ENCODE measurements at places on chromosomes 2 and 18. TPM values are rescaled to one million over a fixed set of nuclear protein-coding genes. Genes with fewer than 3 reads are reported as not detected.

DNA sequence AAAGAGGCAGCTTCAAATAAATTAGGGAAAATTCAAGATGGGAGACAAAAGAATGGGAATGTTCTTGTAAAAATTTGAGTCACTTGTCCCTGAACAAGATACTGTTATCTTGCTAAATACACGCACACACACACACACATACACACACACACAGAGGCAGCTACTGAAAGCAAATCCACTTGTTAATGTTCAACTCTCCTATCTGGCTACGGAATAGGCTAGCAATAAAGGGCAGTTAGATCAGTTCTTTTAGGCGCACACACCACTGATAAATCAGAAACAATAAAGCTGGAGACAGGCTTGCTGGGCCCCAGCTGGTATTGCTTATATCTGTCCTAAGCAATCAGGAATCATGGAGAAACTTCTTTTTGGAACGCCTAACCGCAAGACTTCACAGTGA, 461.6 kb downstream of the BCL11A start:
- no peak for DNase-seq

- DNase-seq: no peak
Measured at GRCh38 chr18:48683197-48683596, 144.4 kb downstream of the CTIF start.

DNA sequence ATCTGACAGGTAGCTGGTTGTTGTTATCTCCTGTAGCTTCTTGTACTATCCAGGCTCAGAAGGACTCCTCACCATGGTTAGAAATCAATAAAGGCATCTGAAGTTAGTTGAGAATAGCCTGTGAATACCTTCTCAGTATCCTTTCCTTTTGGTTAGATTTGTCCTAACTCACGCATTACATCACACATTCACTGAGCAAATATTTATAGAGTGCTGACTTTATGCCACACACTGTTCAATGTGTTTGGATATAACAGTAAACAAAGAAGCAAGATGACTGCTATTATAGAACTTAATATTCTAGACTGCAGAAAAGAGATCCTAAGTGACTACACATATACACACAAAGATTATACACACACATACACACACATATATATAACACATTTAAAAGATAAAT, 889.9 kb upstream of the CHAC2 start:
- no peak for DNase-seq

GRCh38 chr2:27942612-27943547, 52.4 kb downstream of the BABAM2 start:
- no peak for DNase-seq

DNA sequence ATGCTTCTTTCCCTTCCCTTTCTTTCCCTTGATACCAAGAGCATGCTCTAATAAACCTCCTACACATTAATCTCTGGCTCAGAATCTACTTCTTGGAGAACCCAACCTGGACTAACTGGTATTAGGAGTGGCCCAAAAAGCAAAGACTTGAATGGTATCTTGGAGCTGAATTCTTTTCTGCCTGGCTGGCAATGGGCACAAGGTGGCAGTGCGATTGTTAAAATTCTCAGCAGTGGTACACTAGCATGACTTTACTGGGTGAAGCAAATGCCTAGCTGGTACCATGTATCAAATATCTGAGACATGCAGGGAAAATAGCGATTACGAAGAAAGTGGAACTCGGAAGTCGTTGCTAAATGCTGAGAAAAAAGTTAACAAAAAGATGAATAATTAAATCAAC, 376.1 kb downstream of the XIRP2 start:
- peak; percentile 59 for DNase-seq

- no peak for DNase-seq
Measured at GRCh38 chr2:205732314-205732713, 50.0 kb downstream of the NRP2 start.

- DNase-seq: peak; percentile 82
Measured at GRCh38 chr2:128178650-128179460, 87.9 kb downstream of the UGGT1 start.

DNA sequence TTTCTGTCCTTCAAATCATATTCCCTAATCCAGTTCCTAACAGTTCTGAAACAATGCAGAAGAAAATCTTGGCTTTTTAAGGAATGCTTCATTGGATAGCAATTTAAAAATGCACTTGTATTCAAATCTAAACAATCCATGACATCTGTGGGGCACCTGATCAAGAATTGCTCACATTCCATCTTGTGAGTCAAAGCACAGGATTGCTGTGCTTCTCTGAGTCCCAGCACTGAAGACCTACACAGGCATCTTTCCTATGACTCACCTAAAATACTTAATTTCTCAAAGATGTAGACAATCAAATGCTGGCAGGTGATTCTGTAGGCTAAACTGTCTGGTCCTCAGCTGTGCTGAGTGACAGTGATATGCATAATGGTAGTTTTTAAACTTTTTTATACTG, 10.1 kb upstream of the ATP8B1 start:
- DNase-seq: no peak

DNA sequence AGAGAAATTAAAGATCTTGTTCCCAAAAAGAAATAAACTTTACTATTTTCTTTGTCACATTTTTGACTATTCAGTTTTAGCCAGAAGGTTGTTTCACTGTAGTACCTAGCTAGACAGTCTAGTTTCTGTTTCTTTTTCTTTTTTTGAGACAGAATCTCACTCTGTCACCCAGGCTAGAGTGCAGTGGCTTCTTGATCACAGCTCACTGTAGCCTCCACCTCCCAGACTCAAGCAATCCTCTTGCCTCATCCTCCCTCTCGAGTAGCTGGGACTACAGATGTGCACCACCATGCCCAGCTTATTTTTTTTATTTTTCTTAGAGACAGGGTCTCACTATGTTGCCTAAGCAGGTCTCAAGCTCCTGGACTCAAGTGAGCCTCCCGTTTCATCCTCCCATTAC, 2.2 kb downstream of the RBM45 start:
- no peak for DNase-seq

- no peak for DNase-seq
Measured at GRCh38 chr18:11700876-11701275, 11.8 kb downstream of the GNAL start.

DNA sequence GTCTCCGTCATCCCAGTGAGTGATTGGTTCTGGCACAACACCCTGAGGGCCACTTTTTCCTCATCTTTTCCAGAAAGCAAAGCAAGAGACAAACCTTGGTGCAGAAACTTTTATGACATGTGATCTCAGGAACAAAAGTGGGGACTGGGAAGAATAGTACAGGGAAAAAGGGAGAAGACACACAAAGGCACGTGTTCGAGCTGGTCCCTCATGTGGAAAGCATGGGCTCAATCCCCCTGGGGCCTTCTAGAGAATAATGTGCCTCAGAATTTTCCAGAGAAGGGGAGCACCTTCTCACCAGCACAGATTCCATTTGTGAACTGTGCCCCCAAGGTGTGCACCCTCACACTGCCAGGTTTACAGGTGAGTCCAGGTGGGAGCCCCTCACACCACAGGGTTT, 312.6 kb downstream of the FBXO15 start:
- no peak for DNase-seq

GRCh38 chr2:232280341-232280740, 98.2 kb upstream of the ALPP start:
- no peak for DNase-seq

GRCh38 chr2:108580050-108580449, 45.8 kb downstream of the LIMS1 start:
- DNase-seq: no peak

GRCh38 chr2:71839826-71840225, 307.8 kb downstream of the CYP26B1 start:
- DNase-seq: no peak

GRCh38 chr2:231663458-231664212, 44.7 kb upstream of the PTMA start:
- DNase-seq: peak; percentile 5

- DNase-seq: no peak
Measured at GRCh38 chr2:503288-503999, 173.8 kb downstream of the TMEM18 start.

DNA sequence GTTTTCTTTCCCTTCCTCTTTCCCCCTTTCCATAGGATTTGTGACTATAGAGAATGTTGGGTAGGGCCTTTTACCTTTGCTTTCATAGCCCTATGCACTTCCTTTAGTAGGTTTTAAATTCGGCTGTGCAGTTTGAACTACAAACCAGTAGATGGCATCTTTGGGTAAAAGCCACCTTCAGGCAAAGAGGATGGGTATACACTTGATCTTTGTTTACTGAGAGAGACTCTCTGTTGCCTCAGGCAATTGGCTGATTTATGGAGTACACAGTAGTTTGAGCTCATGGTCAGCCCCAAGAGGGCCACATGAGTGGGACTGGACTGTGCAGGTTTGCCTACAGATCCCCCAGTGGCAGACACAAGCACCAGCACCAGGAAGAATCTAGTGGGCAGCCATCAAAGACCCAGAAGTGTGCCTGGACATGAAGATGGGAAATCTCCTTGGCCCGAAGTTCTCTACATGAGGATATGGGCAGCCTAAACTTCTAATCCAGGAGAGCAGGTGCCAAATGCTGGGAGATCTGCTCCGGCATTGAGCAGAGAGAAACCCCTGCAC, 1304.3 kb upstream of the DDX18 start:
- DNase-seq: peak; percentile 45

- no peak for DNase-seq
Measured at GRCh38 chr18:47067648-47068047, 32.2 kb upstream of the ELOA2 start.

DNA sequence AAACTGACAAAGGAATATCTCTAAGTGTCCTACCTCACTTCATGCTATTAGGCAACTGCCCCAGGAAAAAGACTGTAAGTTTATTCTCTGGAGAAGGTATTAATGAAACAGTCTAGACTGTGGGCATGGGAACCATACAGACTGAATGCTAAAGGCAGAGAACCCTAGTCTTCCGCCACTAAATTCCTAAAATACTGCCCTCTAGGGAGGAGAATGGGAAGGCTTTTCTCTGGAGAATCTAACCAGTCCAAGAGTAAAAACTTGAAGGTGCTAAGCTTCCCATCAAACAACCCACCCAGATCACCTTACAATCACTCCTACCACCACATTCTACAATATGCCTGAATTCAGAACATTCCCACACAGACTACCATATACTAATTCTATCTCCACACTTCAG, 3.4 kb downstream of the SRBD1 start:
- peak; percentile 74 for DNase-seq

- DNase-seq: no peak
Measured at GRCh38 chr18:21314724-21315123, 72.7 kb downstream of the GREB1L start.

- DNase-seq: no peak
Measured at GRCh38 chr2:119485336-119486110, 38.8 kb downstream of the SCTR start.

- no peak for DNase-seq
Measured at GRCh38 chr2:65137197-65137775, 7.4 kb upstream of the RAB1A start.

GRCh38 chr18:5463390-5463789, 80.4 kb downstream of the EPB41L3 start:
- DNase-seq: no peak

- no peak for DNase-seq
Measured at GRCh38 chr2:239116456-239117246, 268.8 kb downstream of the TWIST2 start.

DNA sequence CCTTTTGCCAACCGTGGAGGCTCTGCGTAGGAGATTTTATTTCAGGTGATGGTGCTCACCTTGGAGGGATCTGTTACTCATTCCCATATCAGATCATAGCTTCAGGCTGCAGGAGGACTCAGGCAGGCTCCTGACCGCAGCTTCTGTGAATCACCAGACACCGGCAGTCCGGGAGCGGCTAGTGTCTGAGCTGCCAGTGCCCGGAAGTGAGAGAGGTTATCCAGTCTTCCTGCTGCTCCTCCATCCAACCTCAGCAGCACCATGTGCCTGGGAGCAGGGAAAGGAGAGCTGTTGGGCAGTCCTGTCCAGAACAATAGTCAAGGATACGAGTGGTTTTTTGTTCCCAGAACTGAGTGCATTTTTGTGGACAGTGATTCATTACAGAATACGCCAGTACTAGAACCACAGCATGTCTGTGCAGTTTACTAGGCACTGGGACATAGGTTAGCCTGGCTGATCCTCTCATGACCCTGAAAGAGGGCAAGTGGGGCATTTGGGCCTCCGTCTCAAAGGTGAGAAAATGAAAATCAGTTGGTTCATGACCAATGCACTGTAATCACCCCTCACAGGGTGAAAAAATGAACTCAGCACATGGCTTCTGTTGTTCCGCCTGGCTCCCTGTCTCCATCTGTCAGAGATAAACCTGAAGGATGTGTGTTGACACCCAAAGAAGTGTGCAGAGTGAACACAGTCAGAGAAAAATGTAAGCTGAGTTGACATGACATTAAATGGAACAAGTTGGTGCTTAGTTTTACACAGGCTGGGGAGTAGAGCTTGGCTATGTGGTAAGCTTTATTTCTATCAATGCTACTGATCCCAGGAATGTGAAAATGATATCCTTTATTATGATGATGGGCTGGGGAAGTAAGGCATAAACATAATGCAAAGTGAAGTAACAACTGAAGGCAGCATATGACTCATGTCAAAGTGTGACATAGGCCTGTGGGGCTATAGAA, 12.2 kb downstream of the FHOD3 start:
- DNase-seq: peak; percentile 61

DNA sequence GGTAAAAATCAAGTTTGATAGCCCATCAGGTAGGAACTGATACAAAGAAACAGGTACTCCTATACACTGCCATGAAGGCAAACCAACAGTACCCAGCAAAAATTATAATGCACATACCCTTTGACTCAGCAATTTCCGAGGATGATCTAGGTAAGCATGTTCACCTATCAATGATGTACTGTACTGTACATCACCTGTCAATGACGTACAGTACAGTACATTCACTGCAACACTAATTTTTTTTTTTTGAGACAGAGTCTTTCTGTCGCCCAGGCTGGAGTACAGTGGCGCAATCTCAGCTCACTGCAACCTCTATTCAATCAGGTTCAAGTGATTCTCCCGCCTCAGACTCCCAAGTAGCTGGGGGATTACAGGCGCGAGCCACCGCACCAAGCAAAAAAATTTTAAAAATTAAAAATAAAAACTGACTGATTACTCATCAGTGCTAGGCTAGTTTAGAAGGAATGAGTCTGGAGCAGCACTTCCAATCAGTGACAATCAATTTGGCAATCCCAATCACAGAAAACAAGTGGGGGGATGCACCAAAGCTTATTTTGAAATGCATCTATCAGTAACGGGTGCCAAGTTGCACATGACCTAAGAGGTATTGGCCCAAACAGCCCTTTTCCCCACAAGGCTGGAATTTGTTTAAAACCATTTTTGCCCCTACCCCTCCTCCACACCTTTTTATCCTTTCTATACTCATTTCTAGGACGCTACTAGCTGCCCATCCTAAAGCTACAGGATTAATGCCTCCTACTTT, 8.2 kb downstream of the SRSF7 start:
- no peak for DNase-seq

TMEM200C gene
- total RNA-seq: not detected

SCTR gene
- not detected for total RNA-seq

GCFC2 gene
- 16.7 TPM for total RNA-seq

GREB1L gene
- not detected for total RNA-seq

VWC2L gene
- total RNA-seq: not detected

CROCC2 gene
- total RNA-seq: not detected

PRSS56 gene
- not detected for total RNA-seq

Data from HT-29 (cell line).